ENCODE measurements at places on chromosomes 7 and 10.

DNA sequence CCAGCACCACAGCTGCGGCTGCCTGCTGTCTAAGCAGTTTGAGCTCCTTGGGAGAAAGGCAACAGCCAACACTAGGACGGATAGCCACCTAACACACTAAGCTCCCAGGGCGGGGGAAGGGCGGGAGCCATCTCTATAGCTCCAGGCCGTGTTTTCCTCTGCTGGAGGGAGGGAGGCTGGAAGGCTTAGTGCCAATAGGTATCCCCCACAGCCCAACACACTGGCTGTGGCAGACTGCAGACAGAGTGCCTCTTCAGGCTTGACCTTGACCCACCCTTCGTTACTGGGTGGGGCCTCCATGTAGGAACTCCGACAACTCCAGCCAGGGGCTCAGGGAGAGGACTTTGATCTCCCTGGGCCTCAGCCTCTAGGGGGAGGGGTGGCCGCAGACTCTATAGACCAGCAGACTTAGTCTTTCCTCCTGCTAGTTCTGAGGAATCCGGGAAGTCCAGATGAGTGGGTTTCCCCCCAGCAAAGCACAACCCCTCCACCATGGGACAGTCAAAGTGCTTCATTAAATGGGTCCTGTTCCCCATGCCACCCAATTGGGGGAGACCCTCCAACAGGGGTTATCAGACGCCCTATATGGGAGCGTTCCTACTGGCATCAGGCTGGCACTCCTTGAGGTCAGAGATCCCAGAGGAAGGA, 314.4 kb upstream of the MKI67 start:
- DNase-seq = no peak

DNA sequence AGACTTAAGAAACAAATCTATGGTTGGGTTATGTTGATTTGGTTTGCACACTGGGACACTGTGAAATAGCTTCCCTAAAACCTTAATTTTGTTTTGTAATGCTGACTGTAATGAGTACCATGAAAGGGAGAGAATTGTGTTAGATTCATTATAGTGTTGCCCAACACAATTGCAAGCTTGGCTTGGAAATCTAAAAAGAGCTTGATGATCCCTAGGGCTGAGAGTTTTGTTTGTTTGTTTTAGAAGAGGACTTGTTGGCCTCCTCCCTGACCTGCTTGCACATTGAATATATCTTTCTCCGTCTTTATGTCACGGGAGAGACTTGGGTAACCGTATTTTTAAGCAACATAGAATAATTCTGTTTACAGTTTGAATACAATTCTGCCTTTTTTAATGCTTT, 410.1 kb downstream of the ARL4A start:
- DNase-seq = peak; percentile 37

DNA sequence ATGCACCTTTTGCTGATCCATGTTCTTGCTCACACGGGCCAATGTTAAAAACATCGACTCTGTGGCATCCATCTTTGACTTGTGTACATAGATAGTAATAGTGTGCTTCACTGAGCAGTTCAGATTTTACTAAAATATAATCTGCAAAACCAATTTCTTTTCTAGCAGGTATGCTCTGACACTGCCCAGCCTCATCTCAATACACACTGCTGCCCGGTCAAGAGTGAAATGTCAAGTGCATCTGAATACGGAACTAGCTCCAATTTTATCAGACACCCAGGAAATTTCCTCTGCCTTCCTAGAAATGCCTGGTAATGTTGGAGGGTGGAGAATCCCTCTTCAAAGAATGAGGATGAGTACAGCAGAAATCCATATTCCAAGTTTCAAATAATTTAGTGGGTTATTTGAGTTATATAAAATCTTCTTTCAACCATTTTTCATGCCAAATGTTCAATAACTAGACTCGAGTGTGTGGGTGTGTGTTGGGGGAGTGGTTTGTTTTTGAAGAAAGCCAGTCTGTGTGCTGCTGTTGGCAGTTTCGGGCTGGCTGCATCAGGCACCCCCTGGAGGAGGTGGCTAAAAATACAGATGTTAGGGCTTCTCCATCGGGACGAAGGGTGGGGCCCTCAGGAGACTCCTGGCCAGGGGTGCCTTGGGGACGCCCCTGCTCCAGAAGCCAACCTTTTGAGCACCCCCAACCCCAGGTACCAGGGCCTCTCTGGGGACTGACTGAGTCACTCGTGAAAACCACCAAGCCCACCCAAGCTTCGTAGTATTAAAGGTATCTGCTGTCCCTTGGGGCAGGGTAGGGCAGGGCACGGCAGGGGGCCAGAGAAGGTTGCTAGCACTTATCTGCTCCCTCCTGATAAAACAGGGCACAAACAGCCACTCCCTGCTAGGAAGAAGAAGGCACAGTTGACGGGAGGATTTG, 15.4 kb downstream of the CTBP2 start:
- DNase-seq = no peak

DNA sequence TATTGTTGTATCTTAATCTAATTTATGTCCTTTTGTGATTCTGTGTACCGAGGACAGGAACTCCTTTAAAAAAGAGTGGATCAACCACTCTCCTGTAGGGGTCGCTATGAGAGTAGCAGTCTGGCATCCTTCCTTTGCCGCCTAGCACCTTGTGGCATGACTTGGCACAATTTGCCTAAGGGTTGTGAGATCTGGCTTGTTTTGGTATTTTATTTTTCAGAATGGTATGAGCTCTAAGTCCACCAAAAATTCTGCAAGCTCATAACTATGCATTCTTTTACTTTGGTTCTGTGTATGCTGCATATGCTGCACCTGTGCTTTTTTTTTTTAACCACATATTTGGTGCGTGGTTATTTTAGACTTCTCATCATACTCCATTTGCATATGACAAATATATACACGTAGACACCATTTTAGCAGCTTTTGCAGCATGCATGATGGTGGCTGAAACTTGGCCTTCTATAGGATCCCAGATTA, 112.8 kb downstream of the CDK14 start:
- no peak for DNase-seq

DNA sequence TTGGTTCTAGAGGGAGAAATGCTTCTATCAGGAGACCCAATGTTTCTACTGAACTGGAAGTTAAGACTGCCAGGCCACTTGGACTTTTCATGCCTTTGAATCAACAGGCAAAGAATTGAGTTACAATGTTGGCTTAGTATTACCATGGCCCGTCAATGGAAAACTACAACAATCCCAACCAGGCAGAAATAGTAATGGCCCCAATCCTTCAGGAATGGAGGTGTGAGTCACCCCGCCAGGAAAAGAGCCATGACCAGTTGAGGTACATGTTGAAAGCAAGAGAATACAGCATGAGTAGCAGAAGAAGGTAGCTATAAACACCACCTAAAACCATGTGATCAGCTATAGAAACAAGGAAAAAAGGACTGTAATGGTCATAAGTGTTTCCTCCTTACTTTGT, 101.9 kb downstream of the DGKB start:
- DNase-seq = no peak

GRCh38 chr10:83848677-83849076, 290.6 kb upstream of the GHITM start:
- no peak for DNase-seq

- no peak for DNase-seq
Observed at GRCh38 chr7:133253519-133253875, 619 bp downstream of the EXOC4 start.
